ENCODE measurements at places on chromosomes 2 and 18. TPM values are rescaled to one million over a fixed set of nuclear protein-coding genes. Genes with fewer than 3 reads are reported as not detected.

DNA sequence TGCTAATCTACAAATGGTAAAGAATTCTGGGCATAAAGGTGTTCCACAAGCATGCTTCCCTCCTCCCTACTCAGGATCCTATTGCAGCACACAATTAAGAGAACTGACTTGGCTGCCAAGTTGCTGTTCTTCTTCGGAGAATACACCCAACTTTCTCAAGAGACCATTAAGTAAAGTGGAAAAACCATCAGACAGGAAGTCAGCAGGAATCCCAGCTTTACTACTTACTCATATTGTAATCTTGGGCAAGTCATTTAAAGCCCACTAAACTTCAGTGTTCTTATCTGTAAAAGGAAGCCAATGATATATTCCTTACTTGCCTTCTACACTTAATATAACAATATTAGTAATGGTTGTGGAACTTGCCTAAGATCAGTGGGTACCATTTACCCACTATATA, 37.8 kb downstream of the PSTPIP2 start:
- H3K27ac ChIP-seq = no peak overlapping the region
- no peak for DNase-seq
- H3K4me1 ChIP-seq = no peaks in the 10 kb centered on the region
- H3K36me3 ChIP-seq = no peaks in the 10 kb centered on the region

The RAB17 gene
- 37.6 TPM for total RNA-seq

DNA sequence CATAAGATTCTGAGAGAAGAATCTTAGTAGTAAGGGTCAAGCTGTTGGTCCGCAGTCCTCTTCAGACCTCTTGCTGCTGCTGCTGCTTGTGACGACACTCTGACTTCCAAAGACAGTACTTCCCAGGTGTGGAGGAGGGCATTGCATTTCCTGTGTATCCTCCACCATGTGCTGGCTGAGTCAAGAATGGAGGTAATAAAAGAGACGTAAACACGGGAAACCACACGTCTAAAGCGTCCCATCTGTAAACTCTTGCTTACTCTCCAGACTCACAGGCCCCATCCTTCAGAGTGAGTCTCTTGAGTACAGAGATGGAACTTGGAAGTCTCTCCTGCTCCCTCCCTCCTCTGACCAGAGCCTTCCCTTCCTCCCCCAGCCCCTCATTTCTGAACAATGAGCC, 25.6 kb downstream of the KLHL29 start:
- H3K4me1 ChIP-seq = no peaks in the 10 kb centered on the region
- DNase-seq = no peak
- H3K4me3 ChIP-seq = no peak overlapping the region
- H3K36me3 ChIP-seq = no peaks in the 10 kb centered on the region
- H3K27ac ChIP-seq = no peak overlapping the region

- H3K4me3 ChIP-seq = no peak overlapping the region
- no peak overlapping the region for H3K27ac ChIP-seq
- H3K4me1 ChIP-seq = peaks cover 7% of the 10 kb centered on the region
- H3K36me3 ChIP-seq = no peaks in the 10 kb centered on the region
- no peak for DNase-seq
These were observed 82.4 kb downstream of the NCKAP5 start for GRCh38 chr2:133485868-133486267.

- H3K27me3 ChIP-seq = no peaks in the 10 kb centered on the region
- peaks cover 19% of the 10 kb centered on the region for H3K4me1 ChIP-seq
- DNase-seq = no peak
- peaks cover 4% of the 10 kb centered on the region for H3K36me3 ChIP-seq
- no peak overlapping the region for H3K27ac ChIP-seq
- no peak overlapping the region for H3K4me3 ChIP-seq
These were observed 38.4 kb downstream of the TGFBRAP1 start for GRCh38 chr2:105290981-105291660.

- no peak for DNase-seq
- no peak overlapping the region for H3K4me3 ChIP-seq
- H3K4me1 ChIP-seq = no peaks in the 10 kb centered on the region
- no peaks in the 10 kb centered on the region for H3K27me3 ChIP-seq
- no peaks in the 10 kb centered on the region for H3K36me3 ChIP-seq
- no peak overlapping the region for H3K27ac ChIP-seq
These were observed 73.4 kb upstream of the TEX51 start for GRCh38 chr2:126825316-126825715.

The LIMS4 gene
- total RNA-seq = not detected

The CYS1 gene
- total RNA-seq = 3.9 TPM

The G6PC2 gene
- not detected for total RNA-seq

- H3K27me3 ChIP-seq = no peaks in the 10 kb centered on the region
- peaks cover 5% of the 10 kb centered on the region for H3K4me1 ChIP-seq
- H3K36me3 ChIP-seq = no peaks in the 10 kb centered on the region
These were observed 975.6 kb downstream of the DCDC2C start for GRCh38 chr2:4678927-4679326.

The DSG1 gene
- total RNA-seq = not detected

DNA sequence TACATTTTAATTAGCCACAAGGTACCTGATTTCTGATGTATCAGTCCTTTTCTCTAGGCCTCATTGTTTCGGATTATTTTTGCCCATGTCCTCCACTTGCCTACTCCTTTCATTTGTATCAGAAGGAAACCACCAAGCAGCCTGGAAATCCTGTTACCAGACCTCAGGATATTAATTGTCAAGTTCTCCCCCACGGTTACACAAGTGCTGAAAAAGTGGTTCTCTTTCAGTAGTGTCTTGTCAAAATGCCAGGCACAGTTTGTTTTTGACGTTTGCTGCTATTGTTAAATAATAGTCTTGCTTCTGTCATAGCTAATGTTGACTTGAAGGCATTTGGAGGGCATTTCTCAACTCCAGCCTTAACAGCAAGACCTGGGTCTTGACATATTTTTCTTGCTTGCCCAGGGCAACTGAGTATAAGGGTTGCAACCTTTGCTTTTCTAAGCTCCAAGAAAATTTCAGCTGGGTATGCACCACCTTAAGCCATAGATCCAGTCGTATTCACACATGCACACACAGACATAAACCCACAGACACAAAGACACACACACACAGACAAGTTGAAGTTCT, 31.0 kb downstream of the INSIG2 start:
- no peaks in the 10 kb centered on the region for H3K27me3 ChIP-seq
- H3K27ac ChIP-seq = no peak overlapping the region
- H3K4me3 ChIP-seq = no peak overlapping the region
- H3K36me3 ChIP-seq = no peaks in the 10 kb centered on the region
- DNase-seq = no peak

The EVX2 gene
- not detected for total RNA-seq

The ALPG gene
- not detected for total RNA-seq

GRCh38 chr2:160609346-160609745, 115.7 kb upstream of the RBMS1 start:
- no peak overlapping the region for H3K27ac ChIP-seq
- DNase-seq = no peak
- no peak overlapping the region for H3K4me3 ChIP-seq
- no peaks in the 10 kb centered on the region for H3K36me3 ChIP-seq

The RBM45 gene
- total RNA-seq = 18.0 TPM

The CABYR gene
- total RNA-seq = not detected

GRCh38 chr18:40440088-40440487, 1514.9 kb upstream of the PIK3C3 start:
- H3K4me3 ChIP-seq = no peak overlapping the region
- no peak overlapping the region for H3K27ac ChIP-seq
- no peaks in the 10 kb centered on the region for H3K4me1 ChIP-seq
- no peak for DNase-seq
- H3K36me3 ChIP-seq = no peaks in the 10 kb centered on the region

The COL3A1 gene
- total RNA-seq = 76.1 TPM

DNA sequence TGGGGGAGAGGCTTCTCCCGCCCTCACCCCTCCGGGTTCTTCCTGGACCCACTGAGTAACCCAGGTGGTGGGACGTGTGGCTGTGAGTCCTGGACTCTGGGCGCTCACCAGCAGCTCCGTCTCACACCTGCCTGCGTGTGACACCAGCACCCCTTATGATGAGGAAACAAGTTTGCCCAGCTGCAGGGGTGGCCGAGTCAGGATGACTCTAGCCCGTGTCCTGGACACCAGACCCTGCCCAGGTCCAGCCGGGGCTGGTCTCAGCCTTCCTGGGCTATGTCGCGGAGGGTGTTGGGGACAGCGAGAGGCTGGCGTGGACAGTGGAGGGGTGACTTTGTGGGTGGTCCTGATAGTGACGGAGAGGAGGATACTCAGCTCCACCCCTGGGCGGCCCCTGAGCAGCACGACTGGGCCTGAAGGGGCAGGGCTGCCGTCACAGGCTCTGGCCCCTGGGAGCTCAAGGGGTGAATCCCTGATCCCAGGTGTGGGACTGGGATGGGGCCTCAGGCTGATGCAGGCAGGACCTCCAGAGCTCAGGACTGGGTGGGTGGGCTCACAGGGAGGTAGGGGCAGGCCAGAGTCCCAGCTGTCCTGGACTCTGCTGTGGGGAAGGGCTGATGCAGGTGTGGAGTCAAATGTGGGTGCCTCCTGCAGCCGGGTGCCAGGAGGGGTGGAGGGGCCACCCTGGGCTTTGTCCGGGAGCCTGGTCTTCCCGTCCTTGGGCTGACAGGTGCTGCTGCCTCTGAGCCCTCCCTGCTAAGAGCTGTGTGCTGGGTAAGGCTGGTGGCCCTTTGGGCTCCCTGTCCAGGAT, 3.7 kb downstream of the GPR35 start:
- no peaks in the 10 kb centered on the region for H3K4me1 ChIP-seq
- no peak overlapping the region for H3K4me3 ChIP-seq
- DNase-seq = no peak
- H3K27me3 ChIP-seq = no peaks in the 10 kb centered on the region
- H3K27ac ChIP-seq = no peak overlapping the region

The LCLAT1 gene
- 68.7 TPM for total RNA-seq

The RAPGEF4 gene
- total RNA-seq = 8.0 TPM

The POTEJ gene
- total RNA-seq = not detected

DNA sequence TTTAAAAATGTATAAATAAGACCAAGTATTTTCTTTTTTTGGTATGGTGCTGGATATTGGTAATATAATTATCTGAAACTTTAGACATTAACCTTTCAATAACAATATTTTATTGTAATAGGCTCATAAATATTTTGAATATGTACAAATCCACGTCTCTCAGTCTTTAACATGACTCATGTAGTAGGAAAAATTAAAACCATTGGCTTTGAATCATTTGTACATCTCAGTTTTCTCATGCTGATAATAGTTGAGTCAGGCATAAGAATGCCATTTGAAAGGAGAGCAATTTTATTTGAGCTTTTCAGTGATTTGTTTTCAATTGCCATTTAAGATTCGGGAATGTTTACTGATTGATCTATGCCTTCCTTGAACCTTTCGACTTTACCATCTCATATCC, 364.8 kb downstream of the TGIF1 start:
- H3K4me3 ChIP-seq = no peak overlapping the region
- no peak overlapping the region for H3K27ac ChIP-seq
- no peaks in the 10 kb centered on the region for H3K36me3 ChIP-seq

GRCh38 chr2:40130251-40130994, 321.5 kb downstream of the SLC8A1 start:
- no peak overlapping the region for H3K4me3 ChIP-seq
- no peaks in the 10 kb centered on the region for H3K4me1 ChIP-seq
- H3K36me3 ChIP-seq = no peaks in the 10 kb centered on the region
- H3K27me3 ChIP-seq = no peaks in the 10 kb centered on the region
- H3K27ac ChIP-seq = no peak overlapping the region
- no peak for DNase-seq

The ANKRD39 gene
- 25.7 TPM for total RNA-seq

The RHBDD1 gene
- 23.5 TPM for total RNA-seq

DNA sequence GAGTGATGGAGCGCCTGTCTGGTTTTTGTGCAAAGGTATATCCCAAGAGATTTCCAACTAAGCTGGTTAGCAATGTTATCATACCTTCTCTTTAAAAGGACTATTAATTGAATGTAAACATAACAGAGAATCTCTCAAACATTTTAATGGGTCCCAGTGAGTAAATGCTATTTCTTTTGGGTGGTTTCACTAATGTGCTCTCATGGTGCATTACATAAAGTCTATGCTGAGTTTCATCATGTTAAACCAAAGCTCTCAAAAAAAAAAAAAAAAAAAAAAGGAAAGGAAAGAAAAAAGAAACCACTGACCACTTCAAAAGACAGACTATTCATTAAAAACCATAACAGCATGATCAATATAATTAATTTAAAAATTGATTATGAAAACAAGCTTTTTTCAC, 119.1 kb upstream of the SCN1A start:
- H3K27me3 ChIP-seq = no peaks in the 10 kb centered on the region
- no peaks in the 10 kb centered on the region for H3K36me3 ChIP-seq
- H3K4me1 ChIP-seq = no peaks in the 10 kb centered on the region
- no peak for DNase-seq
- H3K27ac ChIP-seq = no peak overlapping the region

DNA sequence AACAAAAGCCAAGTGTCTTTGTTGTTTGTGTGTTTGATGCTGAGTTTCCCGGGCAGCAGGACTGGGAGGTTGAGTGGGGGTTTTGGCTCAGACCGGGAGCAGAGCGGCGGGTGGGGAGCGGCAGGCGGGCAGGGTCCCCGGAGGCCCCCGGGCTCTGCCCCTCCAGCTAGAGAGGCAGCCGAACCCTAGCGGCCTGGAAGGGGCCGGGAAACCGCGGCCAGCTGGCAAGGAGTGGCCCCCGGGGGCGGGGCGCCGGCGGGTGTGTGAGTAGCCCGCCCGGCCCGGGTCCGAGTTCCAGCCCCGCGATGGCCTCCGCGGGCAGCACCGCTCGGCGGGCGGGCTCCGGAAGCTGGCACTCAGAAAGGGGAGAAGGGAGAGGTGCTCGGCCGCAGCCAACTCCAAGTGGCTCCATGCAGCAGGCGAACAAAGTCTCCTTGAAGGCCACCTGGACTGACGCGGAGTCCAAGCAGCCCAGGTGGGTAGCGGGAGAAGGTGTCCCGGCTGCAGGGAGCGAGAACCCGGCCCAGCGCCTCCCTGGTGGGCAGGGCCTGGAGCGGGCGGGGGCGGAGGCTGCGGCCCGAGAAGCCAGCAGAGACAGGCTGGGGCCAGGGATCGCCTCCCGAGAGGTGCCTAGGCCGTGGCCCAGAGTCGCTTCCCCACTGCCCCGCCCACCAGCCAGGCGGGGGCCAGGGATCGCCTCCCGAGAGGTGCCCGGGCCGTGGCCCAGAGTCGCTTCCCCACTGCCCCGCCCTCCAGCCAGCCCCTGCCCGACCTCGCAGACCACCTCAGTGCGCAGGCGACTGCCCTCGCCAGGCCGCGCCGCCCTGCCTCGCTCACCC, at the start of gene ANKRD53:
Gene ANKRD53 (plus strand): TSS at position 290 of the 839 bp plus-strand sequence. CDS start 16 bp downstream, at position 306.
- H3K4me1 ChIP-seq = peaks cover 6% of the 10 kb centered on the region
- peak; percentile 77 for DNase-seq
- peak within 1 kb of the TSS; percentile 16 for H3K4me3 ChIP-seq
- no peaks in the 10 kb centered on the region for H3K27me3 ChIP-seq
- H3K27ac ChIP-seq = peak within 1 kb of the TSS; percentile 91
- H3K36me3 ChIP-seq = no peaks in the 10 kb centered on the region

DNA sequence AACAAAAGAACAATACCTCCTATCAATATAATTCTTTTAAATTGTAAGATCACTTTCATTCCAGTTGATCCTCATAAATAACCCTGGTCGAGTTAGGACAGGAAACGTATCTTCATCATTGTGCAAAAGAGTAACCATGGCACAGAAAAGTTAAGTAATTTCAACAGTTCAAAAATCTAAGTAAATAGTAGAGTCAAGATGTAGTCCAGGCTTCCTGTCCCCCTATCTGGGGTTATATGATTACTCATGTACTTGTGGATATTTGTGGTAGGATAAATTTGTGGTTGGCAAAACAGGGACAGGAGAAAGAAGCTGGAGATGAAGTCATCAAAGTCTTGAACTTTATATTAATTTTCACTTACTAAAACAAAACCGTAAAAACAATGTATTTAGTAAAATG, 772.6 kb downstream of the TSN start:
- no peaks in the 10 kb centered on the region for H3K27me3 ChIP-seq
- DNase-seq = no peak
- H3K27ac ChIP-seq = no peak overlapping the region
- no peaks in the 10 kb centered on the region for H3K4me1 ChIP-seq

- H3K27me3 ChIP-seq = no peaks in the 10 kb centered on the region
- H3K4me3 ChIP-seq = no peak overlapping the region
- H3K4me1 ChIP-seq = no peaks in the 10 kb centered on the region
- DNase-seq = no peak
These were observed 31.8 kb upstream of the FAM237A start for GRCh38 chr2:206610451-206610850.

The PTGR3 gene
- total RNA-seq = 44.2 TPM

Data from thyroid gland (tissue), 4 donors.